ENCODE measurements at places on chromosomes 1 and 21.

DNA sequence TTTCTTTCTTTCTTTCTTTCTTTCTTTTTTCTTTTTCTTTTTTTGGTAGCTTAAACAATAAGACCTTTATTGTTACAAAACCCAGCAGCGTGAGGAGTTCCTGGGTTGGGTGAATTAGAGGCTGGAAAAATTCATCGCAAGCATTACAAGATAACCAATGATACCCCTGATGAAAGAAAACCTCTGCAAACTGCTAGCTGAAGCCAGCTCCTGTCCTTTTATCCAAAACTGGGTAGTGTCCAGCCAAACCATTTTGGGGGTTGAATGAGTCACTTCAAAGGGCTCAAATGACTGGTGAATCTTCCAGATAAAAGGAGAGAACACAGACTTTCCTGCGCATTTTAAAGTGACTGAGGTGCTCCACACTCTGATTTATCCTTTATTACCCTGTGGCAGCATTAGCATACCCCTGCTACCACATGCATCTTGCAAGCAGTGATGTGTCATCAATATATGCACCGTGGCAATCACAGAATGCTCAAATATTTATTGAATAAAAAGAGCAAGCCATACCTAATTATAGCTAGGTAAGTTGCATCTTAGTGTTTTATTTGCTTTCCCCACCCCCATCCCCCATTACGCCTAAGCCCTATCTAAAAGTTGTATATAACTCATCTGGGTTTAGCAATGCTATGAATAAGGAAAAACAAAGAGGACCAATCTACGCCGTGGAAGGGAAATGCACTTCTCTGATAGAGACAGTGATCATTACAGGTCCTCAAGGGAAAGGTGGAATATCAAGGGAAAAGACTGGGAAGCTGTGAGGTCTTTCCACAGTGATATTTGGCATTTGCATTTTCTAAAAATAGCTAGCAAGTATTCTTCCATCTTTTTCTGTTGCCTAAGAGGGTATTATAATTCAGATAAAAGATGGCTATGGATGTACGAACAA, 32.4 kb upstream of the CEP350 start:
- no peak for DNase-seq

DNA sequence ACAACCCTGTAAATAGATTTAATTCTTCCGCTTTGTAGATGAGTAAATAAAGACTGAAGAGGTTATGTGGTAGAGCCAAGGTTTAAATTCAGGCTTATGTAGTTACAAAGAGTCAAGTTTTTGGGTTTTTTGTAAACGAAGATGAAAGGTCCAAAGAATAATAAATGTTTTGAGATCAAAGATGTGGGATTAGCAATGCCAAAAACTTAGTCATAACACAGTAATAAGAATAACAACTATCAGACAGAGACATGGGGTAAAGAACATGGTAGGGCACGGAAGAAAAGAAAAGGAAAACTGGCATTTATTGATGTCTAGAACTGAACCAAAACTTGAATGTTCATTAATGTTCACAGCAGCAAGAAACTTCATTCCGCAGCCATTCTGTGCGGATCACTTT, 42.9 kb downstream of the EXTL2 start:
- no peak for DNase-seq

DNA sequence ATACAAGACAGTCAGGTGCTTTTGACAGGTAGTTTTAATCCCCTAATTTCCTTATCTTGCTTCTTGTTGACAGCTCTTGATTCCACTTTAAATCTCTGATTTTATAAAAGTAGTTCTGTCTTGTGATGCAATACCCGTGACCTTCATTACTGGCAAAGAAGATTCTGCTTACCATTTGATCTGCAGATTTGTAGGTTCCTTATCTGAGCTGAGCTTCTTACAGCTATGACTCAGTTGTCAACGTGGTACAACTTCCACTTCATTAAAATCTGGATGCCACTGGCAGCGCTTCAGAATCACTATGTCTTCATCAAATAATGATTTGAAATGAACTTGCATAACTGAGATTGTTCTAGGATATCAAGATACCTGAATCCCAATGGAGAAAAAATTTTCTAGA, 543.6 kb upstream of the B3GALT2 start:
- no peak for DNase-seq

- no peak for DNase-seq
Observed at GRCh38 chr1:83839566-83840173, 159.3 kb downstream of the TTLL7 start.

DNA sequence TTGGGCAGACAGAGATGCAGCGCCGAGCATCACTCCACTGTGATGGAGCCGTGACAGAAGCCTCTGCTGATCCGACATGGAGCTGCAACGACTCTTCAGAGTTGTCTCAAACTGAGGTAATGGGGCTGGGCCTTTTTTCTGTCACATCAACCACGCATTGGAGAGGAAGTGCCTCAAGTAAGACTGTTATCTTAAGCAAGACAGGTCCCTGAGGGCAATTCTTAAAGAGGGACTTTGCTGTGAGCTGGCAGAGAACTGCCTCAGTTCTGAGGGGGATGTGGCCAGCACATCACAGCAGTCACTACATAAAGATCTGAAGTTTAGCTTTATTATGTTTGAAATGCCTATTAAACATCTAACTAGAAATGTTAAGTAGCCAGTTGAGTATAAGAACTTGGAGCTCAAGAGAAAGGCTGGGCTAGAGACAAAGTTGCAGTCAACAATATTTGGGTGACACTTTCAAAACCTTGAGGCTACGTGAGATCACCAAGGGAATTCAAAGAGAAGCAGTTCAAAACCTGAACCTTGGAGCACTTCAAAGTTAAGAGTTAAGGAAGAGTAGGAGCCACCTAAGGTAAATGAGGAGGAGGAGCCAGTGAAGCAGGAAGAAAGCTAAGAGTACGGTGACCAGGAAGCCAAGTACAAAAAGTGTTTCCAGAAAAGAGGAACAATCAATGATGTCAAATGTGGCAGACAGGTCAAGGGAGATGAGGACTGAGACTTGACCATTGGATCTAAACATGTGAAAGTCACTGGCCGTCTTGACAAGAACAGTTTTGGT, 54.2 kb upstream of the BCL9 start:
- no peak for DNase-seq

DNA sequence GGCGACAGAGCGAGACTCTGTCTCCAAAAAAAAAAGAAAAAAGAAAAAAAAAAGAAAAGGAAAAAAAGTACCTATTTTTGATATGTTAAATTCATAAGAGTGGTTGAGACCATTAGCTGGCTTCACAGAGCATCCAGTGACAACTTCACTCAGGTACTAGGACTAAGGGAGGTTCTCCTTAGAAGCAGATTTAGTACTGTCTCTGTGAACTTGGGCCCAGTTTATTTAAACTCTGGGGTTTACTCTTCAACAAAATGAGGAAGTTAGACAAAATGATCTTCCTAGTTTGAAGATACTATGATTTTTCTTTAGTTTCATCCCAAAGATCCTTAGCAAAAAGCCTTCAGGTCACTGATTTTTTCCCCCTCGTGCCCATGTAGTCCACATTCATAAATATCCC, 21.2 kb downstream of the MACO1 start:
- DNase-seq, result peak; percentile 51

- no peak for DNase-seq
Observed at GRCh38 chr1:161987303-161987702, 36.4 kb downstream of the OLFML2B start.

DNA sequence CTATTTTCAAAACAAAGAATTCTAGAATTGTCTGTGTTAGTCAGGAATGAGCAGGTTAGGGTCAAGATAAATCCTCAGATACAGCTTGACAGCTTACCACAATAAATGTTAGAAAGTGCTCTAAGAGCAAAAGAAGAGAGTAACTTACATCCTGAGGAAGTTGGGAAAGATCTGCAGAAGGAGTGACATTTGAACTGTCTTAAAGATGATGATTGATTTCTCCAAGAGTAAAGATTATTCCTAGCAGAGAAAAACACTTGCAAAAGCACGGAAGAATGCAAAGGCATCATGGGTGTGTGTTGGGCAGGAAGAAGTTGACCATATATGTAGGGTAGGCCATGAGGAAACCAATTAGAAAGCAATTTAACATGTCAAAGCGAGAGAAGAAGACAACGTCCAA, 175.4 kb downstream of the LRRC7 start:
- no peak for DNase-seq

DNA sequence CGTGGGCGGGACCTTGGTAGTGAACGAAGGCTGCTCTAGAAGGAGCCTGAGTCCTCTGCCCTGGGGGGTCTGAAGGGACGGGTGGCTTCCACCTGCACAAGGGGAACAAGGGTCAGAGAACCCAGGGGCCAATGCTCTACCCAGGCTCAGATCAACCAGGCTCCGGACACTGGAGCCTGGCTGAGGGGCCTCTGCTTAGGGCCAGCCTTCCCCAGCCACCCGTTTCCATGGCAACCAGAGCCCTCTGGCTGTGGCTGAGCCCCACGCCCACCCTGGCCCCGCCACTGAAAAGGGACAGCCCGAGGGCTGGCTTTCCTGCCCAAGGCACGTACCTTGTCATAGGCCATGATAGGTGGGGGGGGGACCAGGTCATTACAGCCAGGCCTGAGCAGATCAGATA, 724.6 kb downstream of the PTPRU start:
- DNase-seq, result no peak

- DNase-seq, result no peak
Observed at GRCh38 chr1:204997591-204998355, 45.2 kb upstream of the CNTN2 start.

- DNase-seq, result no peak
Observed at GRCh38 chr1:34879230-34879629, 19.7 kb upstream of the SMIM12 start.

DNA sequence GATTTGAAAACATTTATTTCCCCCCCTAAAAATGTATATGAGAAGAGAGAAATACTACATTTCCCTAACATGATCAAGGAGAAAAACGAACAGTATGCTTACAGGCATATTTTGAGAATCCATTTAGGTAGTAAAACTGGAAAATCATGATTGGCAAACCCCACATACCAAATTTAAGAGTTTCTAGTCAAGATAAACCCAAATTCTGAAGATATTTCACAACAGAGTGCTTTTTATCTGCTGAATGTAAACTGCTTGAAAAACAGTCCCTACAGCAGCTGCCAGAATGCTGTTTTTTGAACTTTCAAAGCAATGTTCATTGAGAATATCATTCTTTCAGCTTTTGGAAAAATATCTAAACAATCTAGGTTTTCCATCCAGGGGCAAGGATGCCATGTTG, 31.0 kb downstream of the ASH1L start:
- DNase-seq, result no peak

DNA sequence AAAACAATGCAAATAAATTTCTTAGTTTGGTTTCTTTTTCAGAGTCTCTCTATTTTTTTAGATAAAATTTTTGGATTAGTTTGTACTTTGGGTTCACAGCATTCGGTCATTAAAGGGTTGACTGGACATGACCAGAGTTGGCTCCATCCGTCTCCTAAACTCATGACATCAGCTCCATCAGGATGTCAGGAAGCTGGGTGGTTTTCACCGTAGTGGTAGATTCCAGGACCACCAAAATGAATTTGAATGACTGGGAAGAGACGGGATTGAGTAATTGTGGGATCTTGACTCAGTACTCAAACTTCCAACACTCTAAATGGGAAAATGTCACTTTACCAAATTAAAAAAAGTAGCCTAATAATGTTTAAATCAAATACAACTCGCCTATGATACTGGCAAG, 279.2 kb upstream of the DUSP10 start:
- DNase-seq, result no peak

DNA sequence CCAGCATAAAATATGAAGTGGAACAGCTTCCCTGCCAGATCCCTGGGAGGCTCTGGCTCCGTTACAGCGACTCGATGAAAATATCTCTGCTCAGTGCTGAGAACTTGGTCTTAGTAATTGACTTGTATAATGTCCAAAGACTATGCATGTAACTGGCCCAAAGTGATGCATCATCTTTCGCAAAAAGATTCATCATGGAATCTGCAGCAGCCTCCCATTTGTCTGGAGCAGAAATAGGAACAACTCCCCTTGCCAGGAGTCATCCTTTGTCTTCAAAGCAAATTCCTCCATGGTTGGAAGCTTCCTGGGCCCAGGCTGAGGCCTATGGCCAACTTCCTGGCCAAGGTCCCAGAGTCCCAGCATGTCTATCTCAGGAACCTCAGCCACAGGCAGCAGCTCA, 16.9 kb upstream of the SLC6A17 start:
- DNase-seq, result no peak

GRCh38 chr1:87219626-87220025, 109.1 kb upstream of the LMO4 start:
- DNase-seq, result no peak

- DNase-seq, result no peak
Observed at GRCh38 chr1:29249170-29249691, 12.9 kb downstream of the PTPRU start.

DNA sequence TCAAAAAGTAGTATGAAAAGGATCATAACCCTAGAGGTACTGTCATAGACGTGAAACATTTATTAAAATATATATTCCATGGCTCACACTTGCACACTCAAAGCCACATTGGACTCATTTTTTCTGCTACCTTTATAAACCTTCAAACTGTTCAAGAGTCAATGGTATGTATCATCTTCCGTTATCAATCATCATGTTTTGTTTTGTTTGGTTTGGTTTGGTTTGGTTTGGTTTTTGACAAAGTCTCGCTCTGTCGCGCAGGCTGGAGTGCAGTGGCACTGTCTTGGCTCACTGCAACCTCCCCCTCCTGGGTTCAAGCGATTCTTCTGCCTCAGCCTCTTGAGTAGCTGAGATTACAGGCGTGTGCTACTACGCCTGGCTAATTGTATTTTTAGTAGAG, 1.8 kb downstream of the IFNAR2 start:
- DNase-seq, result peak; percentile 39

- peak; percentile 81 for DNase-seq
Observed at GRCh38 chr1:12078938-12079861, 16.1 kb downstream of the TNFRSF8 start.

DNA sequence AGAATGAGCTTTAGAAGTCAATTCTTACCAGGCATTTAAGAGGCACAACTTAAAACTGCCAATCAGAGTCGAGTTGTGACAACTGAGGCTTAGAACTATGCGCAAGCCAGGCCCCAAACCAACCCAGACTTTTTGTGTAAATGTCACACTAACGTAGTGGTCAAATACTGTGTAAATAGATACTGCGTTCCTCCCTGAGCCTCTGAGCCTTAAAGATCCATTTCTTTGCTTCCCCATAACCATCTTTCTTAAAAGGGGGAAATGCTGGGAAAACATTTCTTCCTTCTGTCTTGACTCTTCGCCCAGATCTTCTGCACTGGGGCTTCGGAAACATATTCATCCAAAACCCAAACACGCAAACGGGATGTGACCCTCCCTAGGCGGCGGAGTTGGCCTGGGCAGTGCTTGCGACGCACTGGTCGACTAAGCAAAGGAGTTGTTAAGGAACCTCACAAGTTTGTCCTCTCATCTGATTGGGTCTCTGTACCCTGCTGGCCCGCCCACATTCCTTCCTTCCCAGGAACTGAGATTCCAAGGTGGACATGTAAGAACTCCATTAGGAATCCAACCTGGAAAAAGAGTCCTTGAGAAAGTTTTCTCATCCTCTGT, 2.6 kb downstream of the ADAMTS5 start:
- DNase-seq, result no peak

- no peak for DNase-seq
Observed at GRCh38 chr1:63087966-63088365, 234.4 kb upstream of the FOXD3 start.

Measured in NAMALWA (cell line).